ENCODE measurements at places on chromosomes 2 and 18.

DNA sequence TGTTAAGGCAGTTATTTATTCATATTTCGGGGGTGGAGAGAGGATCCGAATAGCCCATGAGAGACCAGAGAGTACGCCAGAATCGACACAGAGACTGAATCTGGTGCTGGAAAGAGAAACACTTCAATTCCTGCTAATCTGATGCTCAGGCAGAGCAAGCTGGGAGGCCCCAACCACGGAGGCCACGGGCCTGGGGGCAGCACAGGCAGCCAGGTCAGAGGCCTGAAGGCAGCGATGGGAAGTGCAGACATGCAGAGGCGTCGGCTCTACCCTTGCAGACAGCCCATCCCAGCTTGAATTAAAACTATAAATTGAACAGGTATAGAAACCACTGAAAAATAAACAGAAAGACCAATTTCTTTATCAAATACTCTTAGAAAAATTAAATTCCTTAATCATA lies 50.6 kb downstream of the PXDN start:
- no peak for DNase-seq

DNA sequence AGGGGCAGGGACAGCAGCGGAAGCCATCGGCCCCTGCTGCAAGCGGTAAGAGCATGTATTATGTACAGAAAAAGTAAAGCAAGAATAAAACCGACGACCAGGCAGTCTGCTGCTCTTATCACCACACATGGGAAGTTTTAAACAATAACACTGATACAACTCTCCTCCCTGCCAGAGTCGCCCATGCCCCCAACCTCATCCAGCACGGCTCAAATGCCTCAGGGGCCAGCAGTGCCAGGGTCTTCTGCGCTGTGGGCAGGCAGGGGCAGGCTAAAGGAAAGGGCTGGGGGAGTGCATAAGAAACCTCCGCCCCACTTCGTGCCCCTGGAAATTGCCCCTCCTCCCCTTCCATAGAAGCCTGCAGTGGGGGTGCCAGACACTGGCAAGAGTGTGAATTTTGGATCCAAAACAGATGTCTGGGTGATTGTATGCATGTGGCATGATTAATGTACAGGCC lies 10.1 kb downstream of the TEX51 start:
- DNase-seq, result no peak

DNA sequence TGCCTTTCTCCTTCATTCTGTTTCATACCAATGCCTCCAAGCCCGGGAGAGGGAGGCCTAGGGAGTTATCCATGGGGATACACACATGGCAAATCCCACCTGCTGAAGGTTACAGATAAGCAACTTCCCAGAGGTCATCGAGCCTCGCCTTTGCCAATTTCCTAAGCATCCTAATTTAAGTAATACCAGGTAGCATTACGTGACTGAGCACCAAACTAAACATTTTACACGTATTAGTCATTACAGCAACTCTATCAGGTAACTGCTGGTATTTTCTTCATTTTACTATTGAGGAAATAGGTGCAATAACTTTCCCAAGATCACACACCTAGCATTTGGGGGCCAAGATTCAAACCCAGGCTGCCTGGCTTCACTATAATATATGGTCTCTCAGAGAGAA lies 30.1 kb upstream of the BZW1 start:
- no peak for DNase-seq

GRCh38 chr2:108637304-108637669 lies 82.0 kb upstream of the RANBP2 start:
- DNase-seq, result peak; percentile 68

GRCh38 chr2:202158796-202159195 lies 79.6 kb downstream of the SUMO1 start:
- DNase-seq, result no peak

GRCh38 chr2:16398486-16399043 lies 267.1 kb downstream of the CYRIA start:
- DNase-seq, result no peak

DNA sequence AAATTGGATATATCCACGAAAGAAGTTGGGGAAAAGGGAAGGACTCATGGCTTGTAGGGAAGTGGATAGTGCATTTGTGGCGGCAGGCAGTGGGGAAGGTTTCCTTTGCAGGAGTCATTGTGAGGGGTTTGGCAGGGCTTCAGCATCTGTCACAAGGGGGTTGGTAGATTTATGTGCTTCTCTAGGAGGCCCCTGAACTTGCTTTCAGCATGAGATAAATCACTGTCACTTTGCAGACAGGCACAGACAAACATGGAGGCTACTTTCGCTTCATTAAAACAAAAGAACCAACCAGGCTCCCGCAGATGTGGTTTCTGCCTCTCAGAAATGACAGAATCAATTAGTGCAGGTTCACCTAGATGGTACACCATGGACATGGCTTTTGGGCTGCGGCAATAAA lies 340.7 kb downstream of the TGIF1 start:
- DNase-seq, result no peak

GRCh38 chr2:65503746-65504145 lies 71.3 kb upstream of the SPRED2 start:
- no peak for DNase-seq

GRCh38 chr2:165927353-165927752 lies 26.2 kb downstream of the TTC21B start:
- no peak for DNase-seq

DNA sequence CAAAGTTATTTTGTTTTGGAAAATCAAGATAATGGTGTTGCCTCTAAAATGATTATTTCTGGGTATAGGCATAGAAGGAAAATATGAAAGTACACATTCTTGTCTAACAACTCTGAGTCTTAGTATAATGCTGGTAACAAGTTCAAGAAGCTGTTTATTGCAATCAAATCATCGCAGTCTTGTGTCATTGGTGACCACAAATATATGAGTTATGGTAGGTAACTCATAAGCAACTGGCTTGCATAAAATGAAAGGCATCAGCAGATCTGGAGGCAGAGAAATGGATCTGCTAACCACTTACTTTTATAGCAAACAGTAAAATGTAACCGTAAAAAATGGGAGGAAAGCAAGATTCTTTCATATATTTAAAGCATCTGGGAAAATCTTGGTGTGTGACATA lies 156.2 kb upstream of the TCF4 start:
- no peak for DNase-seq

GRCh38 chr2:3461801-3462492 lies 57.4 kb downstream of the ADI1 start:
- peak; percentile 86 for DNase-seq

DNA sequence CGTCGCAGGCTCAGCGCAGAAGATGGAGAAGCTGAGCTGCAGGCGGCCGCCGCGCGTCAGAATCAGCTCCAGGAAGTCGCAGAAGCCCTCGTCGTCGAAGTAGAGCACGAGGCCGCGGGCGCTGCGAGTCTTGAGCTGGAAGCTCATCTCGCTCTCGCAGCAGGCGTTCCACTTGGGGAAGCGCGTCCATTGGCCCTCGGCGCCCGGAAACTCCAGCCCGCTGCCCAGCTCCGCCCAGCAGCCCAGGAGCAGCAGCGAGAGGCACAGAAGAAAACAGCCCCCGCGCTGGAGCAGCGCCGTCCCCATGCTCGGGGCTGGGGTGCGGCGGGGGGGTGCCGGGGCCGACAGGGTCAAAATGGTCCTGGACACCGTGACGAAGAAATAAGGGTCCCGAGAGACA lies 4.0 kb downstream of the NRXN1 start:
- no peak for DNase-seq

GRCh38 chr2:130869441-130870160 lies 32.9 kb downstream of the ARHGEF4 start:
- DNase-seq, result no peak

- DNase-seq, result no peak
Observed at GRCh38 chr18:75467281-75467795, 39.8 kb upstream of the SMIM21 start.

DNA sequence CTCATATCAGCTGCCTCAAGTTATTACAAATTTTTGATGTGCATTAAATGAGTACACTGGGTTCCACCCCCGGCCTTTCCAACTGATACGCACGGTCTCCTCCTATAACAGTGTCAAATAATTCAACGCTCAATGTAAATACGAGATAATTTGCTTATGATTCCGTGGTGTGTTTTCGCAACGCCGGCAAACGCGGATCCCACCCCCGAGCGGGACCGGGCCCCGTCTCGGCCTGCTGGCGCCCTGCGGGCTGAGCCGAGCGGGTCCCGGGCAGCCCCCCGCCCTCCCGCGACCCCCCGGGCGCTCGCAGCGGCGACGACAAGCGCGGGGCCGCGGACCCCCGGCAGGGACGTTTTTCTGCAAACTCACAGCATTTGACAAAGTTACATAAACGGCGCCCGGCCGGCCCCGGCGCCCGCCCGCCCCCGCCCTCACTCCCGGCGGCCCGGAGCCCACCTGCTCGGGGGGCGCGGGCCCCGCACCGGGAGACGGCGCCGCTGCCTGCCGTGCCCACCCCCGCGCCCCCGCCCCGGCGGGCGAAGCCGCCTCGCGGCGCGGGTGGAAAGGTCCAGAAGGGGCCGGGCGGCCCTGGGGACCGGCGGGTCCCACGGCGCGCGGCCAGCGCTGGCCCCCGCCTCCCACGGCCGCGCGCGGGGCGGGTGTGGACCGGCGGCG lies 762 bp downstream of the HDAC4 start:
- no peak for DNase-seq

DNA sequence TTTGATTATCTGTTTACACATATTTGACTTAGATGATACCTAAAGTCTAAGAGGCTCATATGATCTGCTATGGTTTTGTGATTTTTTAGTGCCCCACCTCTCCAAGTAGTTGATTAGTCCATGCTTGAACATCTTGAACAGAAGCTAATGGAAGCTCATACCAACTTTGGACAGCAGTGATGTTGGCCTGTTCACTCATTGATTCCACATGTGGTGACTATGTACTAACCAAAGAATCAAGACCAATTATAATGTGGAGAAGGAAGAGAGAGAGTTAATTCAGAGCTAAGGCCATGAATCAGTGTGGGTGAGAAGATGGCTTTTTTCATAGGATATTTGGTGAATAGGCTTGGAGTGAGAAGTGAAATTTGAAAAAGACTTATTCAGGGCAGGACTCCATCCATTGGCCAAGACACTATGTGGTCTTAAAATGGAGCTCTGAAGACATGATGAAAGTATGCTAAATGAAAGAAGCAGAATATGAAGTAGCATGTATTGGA lies 178.3 kb upstream of the TWIST2 start:
- no peak for DNase-seq

DNA sequence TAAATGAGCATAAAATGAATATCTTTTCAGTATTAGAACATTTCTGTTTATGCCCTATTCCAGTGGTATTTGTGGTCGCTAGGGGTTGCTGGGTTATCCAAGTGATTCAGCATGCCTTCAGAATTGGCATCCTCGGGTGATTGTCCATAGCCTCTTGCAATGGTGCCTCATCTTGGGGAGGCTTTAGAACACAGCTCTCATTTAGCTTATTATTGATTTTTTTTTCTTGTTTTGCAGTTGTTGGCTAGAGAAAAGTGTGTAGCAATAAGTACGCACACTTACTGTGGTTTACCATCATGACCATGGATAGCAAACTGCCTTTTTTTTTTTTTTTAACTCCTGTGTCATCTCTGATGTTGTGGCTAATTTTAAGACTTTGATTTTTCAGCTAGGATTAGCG lies 33.6 kb downstream of the PLEKHA3 start:
- no peak for DNase-seq

DNA sequence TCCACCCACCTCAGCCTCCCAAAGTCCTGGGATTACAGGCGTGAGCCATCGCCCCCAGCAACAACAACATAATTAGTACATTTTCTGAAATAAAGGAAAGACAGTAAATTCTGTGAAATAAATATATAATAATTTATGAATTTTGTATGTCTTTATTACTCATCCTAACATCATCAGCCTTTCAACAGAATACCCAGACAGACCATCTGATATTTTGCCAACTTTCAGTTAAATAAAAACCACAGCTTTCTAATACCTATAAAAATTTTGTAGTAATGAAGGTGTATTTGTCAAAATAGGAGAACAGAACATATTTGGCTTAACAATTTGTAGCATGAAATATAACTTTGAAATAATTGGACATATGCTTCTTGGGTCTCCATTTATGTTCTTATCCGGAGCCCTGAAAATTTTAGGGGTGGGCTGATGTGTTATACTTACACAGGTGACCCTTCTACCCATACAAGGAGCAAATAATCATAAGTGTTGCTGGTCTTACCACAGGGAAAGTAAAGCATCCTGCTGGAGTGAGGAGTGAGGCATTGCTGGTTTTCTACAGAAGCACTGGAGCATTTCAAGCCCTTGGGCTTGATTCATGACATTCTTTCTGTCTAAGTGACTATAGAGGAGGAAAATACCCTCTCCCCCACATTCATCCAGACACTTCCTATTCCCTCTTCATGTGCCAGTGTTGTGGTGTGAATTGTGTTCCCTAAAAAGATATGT lies 99.3 kb downstream of the SPOPL start:
- DNase-seq, result no peak

DNA sequence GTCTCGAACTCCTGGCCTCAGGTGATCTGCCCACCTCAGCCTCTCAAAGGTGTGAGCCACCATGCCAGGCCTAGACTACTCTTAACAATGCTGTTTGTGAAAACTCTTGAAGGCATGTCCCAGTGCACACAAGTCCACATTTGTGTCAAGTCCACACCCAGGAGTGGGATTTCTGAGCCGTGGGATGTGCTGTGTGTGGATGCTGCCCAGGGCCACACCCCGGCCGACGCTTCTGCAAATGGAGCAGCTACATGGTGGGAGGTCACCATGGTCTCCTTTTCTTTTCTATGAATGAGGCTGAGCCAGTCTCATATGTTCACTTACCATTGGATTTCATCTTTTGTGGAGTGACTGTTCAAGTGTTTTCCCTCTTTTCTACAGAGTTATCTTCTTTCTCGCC lies 15.8 kb downstream of the SNED1 start:
- no peak for DNase-seq

- DNase-seq, result no peak
Observed at GRCh38 chr18:32975501-32975900, 202.7 kb upstream of the KLHL14 start.

DNA sequence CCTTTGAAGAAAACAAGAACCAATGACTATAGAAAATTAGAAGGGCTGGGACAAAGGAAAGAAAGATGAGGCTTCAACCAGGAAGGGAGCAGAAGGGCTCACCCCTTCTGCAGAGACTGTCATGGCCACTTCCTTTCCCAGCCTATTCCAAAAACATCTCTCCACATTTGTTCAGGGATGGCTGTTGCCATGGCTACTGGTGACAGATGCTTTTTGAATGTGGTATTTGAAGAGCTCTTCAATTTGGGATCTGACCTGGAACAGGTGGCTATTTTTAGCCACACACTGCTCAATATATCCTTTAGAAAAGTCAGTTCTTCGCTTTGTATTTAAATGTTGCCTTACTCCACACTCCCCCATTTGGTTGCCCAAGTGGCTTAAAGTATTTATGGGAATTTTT lies 64.1 kb upstream of the LCLAT1 start:
- no peak for DNase-seq
